Left renal pelvis (tissue), 4 donors: ENCODE measurements at places on chromosomes 11 and 22.

DNA sequence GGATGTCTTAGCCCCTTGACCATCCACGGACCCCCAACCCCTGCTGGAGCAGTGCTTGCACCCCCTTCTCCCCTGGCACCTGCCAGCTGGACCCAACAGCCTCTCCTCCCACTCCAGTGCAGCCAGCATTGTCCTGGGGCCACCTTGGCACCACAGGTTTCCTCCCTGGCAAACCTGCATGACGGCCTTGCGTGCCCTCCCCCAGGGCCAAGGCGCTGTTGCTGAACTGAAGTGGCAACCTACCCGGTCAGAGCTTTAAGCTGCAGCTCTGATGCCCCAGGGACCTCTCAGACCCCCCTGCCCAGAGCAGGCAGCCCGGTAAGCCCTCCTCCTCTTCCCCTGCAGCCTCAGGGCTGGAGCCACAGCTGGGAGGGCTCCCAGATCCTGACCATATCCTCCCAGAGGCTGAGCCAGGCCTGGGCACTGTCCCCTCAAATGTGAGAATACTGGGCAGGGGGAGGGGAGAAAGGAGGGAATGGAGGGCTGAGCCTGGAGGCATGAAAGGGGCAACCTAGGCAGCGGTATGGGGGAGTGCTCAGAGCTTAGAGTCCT, 1.8 kb upstream of the LRRC75B start:
- no peak for DNase-seq

DNA sequence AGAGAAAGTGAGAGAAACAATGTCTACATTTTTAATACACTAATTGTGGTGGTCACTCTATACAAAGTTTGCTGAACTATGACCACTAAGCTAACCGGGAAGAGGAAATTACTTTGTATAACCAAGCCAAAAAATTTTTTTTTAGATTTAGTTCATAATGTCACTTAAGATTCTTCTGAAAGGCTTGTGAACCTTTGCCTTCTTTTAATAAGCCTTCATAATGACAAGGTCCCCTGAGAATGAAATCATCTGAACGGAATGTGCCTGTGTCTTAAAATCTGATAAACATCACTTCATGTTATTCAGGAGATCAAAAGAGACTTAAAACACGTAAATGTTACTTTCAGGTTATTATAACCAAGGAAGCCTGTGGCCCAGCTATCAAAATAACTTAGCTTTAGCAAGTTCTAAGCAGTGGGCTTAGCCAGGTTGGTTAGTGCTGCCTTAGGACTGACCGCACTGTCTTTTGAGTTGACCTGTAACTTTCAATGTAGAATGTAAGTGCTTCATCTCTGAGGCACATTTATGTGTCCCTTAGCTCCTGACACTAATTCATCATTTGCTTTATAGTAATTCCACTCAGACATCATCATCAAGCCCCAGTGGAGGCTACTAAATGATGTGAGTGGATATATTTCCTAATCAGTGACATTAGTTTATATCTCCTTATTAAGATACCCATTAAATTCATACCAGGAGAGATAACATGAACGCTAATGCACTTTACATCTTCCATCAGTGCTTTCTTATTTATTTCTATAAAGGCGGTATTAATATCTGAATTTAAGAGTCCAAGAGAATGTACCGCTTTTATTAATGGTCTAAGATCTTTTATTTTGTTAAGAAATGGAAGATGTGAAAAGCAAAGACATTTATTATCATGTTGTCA, 122.5 kb downstream of the WNT11 start:
- no peak for DNase-seq

DNA sequence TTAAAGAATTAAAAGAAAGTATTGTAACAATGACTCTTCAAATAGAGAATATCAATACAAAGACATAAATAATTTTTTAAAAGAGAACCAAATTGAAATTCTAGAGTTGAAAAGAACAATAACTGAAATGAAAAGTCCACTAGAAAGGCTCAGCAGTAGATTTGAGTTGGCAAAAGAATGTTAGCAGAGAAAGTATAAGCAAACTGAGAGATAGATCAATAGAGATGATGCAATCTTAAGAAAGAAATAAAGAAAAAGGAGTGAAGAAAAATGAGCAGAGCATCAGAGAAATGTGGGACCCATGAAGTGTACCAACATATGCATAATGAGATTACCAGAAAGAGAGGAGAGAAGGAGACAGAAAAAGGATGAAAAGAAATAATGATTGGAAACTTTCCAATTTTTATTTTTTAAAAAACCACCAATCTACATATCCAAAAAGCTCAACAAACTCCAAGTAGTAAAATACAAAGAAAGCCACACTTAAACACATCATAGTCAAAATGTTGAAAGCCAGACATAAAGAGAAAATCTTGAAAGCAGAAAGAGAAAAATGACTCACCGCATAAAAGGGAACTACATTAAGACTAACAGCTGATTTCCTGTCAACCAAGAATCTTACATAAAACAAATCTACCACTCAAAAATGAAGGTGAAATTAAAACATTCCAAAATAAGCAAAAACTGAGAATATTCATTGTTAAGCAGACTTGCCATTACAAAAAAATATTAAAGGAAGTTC, 20.9 kb downstream of the NCF4 start:
- DNase-seq: no peak

DNA sequence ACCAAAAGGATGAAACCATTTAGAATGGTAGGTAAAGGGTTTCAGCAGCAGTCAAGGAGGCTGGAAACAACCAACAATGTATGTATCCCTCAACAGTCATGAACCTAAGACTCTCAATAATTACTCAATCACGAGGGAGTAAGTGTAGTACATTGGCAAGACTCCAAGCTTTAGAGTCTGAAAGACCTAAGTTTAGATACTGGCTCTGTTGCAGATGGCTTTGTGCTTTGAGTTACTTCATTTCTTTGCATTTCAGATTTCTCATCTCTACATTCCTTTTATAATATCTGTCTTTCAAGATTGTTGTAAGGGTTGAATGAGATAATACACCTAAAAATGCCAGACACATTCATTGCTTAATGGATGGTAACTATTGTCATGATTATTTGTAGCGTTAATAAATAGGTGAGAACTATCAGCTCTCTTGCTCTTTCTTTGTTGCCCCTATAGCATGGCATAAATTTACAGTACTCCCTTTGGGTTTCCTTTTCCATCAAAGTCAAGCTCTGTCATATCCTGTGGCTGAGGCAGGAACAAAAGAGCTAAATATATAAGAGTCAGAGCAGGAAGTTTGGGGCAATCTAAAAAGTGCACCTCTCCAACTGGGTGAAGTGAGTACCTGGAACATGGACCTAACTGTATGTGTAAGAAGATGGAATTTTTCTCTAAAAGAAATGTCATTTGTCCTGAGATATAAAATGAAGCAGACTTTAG, 228.2 kb upstream of the ZC3H12C start:
- no peak for DNase-seq

DNA sequence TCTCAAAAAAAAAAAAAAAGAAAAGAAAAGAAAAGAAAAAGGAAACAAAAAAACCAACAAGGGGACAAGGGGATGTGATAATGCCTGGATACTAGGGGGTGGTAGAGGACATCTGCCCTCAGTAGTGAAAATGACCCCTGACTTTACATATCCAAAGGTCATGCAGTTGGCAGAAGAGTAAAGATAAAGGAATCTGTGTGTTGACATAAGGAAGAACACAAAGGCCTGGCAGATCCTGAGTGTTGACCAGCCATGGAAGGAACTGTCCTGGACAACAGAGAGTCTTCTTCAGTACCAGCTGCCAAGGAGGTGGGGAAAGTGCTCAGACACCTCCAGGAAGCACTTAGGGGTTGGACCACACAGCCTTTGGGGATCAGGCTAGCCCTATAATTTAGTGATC, 12.6 kb downstream of the SLC43A1 start:
- DNase-seq: no peak
